AG09309 (cell line): ENCODE measurements at places on chromosomes 2 and 18.

DNA sequence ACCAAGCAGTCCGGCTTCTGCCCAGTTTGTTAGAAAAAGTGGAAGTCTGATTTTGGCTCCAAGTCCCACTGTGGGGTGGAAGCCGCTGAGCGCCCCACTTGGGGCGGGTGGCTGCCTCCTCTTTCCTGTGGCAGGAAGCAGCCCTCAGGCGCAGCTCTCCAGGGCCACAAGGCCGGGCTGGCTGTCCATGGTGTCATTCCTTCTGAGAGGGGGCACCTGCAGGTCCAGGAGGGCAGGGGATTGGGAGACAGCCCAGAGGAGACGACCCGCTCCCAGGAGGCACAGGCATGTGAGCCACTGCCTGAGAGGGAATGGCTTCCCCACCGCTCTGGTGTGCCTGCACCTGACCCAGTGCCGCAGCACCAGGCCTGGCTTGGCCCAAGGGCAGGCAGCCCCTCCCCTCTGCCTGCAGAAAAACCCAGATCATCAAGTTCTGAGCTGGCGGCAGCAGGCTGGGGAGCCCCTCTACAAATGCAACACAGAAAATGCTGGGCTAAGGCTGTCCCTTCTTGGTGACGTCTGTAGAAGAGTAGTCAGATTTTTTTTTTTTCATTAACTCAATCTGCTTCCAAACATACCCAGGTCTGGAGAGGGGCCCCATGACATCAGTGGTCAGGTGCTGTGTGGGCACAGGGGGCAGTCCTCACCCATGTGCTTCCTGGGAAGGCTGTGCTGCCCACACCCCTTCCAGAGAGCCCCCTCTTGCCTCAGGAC is 38.4 kb downstream of the HS6ST1 start:
- DNase-seq = no peak

DNA sequence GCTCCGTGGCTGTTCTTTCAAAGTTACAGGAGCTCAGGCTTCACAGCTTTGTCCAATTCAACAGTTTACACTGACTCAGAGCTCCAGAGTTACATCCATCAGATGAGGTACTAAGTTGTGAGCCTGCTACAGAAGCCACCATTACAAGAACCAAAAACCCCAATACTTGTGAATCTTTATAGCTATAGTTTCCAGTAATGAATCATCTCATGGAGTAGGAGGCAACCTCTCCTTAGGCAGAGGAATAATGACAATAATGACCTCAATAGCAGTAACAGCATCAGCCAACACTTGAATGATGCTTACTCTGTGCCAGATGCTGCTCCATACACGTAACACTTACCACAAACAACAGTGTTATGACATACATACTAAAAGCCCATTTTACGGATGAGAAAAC is 3.6 kb downstream of the ZC3H8 start:
- no peak for DNase-seq

- DNase-seq = no peak
Measured at GRCh38 chr2:230901006-230901405, 24.0 kb downstream of the GPR55 start.

- DNase-seq = no peak
Measured at GRCh38 chr2:239399433-239399920, 1.3 kb downstream of the HDAC4 start.

GRCh38 chr18:63213331-63213900 is 106.2 kb downstream of the BCL2 start:
- no peak for DNase-seq

GRCh38 chr2:144519934-144520731 is at the start of gene ZEB2:
Gene ZEB2, minus strand, starts transcription at chr2:144520119. Its CDS starts 2,769 bp downstream, at chr2:144517350.
- peak; percentile 72 for DNase-seq

- DNase-seq = no peak
Measured at GRCh38 chr2:157853211-157853610, 22.9 kb downstream of the ACVR1 start.

DNA sequence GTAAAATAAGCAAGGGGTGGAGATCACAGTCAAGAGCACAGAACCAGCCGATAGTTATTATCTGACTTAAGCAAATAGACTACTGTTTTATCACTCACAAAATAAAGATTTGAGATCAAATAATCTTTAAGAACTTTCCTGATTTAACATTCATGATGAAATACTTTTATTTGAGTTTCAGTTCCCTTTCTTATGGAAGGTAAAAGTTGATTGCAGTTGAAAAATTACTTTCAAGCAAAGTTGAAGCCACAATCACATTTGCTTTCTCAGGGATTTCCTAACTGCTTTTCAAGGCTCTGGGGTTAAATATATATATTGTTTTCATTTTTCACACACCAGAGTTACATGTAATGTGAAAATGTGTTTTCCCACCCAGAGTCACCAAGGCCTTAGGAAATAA is 599.5 kb downstream of the KCNJ3 start:
- DNase-seq = no peak

GRCh38 chr2:149577269-149577668 is 10.3 kb downstream of the MMADHC start:
- DNase-seq = no peak

DNA sequence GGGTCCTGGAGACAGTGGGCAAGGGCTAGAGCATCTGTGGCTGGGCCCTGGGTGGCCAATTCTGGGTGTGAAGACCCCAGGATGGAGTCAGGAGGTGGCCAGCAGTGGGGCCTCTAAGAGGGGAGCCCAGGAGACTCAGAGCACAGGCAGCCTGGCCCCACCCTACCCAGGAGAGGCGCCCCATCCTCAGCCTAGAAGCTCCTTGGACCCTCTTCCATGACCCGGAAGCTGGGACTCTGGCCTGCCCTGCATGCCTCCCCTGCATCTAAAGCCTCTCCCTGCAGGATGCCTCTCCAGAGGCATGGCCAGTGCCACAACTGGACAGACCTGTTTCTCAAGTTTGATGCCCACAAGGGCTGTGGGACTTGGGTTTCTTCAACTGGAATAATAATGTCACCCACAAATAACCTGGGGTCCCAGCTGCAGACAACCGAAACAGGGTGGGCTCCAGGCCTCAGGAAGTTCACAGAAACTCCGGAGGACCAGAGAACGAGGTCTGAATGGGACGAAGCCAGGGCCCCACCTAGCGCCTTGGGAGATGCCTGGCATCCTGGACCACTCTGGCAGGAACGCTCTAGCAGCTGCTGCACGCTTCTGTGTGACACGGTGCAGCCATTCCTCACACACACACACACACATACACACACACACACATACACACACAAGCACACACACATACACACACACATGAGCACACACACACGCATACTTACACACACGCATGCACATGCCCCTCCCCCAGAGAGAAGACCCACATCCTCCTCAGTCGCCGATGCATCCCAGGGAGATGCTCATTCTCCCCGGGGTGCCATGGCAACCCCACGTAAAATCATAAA is 16.4 kb downstream of the KCNIP3 start:
- DNase-seq = no peak

GRCh38 chr2:229475778-229476177 is 204.7 kb upstream of the PID1 start:
- DNase-seq = no peak

DNA sequence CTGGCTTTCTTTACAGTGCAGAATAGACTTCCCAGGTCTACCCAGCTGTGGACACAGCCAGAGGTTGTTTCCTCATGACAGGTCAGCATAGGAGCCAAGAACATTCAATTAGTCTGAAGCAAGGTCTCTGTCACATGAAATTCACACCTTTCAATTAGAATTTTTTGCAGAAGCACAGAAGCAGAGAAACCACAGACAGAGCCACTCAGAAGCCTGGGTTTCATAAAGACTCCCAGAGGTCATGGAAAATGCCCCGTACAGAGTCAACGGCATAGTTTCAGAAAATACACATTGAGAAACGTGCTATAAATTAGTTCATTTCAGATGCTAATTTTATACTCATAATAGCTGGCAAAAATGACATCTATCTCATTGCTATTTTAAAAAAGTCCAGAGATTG is 87.0 kb upstream of the TMEM200C start:
- DNase-seq = no peak

- no peak for DNase-seq
Measured at GRCh38 chr18:48441405-48441881, 32.3 kb upstream of the ZBTB7C start.

DNA sequence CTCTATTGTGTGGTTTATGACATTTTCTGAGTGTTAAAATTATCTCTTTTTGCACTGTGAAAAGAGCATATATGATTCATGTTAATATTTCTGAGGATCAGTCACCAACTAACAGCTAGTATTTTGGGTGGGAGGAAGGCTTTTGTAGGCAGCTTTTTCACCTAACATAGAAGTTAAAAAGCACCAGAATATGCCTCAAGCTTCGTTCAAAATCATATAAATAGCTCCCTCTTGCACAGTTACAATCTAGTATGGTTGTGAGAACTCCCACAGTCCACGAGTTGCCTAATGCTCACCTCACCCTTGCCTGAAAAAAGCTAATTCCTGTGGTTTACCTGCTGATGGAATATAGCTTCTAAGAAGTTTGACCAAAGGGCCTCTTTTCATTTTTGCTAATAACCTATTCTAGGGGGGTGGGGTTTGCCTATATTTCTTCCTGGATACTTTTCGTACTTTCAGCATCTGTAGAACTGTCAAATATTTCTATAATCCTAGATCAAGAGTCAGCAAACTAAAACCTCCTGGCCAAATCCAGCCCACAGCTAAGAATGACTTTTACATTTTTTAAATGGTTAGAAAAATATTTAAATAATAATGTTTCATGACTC is 167.1 kb upstream of the FOSL2 start:
- no peak for DNase-seq

DNA sequence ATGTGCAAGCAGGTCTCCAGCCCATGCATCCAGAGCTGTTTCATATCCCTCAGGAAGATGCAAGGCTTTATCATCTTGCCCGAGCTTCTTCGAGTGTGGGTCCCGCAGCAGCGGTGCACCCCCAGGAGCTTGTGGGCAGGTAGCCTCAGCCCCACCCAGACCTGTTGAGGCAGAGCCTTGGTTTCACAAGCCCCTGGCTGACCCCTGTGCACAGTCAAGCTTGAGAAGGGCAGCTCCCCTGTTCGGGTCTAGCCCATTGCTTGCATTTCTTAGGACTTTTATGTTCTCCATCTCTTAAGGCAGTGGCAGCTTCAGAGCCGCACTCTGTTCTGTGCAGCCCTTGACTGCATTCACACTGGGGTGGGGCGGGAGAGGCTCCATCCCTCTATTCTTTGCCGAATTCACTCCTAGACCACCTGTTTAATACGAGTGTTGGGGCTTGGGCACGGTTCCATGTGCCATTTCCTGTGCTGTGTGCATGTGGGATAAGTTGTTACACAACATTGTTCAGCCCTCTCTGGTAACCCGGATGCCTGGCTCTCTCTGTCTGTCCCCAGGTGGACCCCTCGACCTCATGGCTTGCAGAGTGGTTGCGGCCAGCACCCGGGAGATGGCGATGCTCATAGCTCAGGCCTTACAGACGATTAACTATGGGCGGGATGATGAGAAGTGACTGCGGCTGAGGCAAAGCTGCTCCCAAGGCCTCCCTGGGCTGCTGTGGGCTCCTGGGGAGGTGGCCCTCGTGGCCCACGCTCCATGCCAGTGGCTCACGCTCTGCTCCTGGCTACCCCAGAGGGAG is 48.7 kb downstream of the IMPA2 start:
- DNase-seq = no peak

DNA sequence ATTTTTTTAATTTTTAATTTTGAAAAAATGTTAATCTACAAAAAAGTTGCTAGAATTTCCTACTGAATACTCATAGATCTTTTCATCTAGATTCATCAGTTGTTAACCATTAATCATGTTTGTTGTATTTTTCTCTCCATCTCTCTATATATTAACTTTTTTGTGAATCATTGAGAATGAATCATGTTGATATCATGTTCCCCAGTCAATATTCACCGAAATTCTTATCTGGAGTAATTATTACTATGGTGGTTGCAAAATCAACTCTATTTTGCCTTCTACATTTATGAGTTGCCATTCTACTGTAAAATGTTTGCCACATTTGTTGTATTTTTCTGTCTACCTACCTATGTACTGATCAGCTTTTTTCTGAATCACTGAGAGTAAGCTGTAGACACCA is 154.0 kb downstream of the SPP2 start:
- DNase-seq = no peak

DNA sequence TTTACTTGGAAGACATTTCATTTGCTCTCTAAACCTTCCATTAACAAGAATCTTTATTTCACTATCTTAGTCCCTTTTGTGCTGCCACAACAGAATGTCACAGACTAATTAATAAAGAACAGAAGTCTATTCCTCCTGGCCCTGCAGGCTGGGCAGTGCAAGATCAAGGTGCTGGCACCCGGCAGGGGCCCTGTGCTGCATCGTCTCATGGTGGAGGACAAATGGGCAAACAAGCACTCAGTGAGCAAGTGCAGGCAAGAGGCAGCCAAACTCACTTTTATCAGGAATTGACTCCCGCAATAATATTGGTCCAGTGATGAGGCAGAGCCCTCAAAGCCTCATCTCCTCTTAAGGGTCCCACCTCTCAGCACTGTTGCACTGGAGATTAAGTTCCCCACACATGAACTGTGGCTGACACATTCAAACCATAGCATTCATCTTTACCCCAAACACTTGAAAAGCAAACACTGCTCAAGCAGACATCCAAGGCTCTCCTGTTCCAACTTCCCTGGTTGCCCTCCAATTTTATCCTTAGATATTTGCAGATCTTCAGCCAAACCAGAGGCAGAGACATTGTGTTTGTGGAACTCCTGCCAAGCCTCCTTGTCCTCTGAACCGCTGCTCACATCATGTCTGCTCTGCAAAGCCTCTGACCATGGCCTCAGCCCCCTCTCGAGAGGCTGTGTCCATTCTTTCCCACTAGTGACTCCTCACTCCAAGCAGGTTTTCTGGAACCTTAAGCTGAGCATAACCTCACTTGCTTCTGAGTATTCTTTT is 404.4 kb upstream of the SOX11 start:
- DNase-seq = no peak

DNA sequence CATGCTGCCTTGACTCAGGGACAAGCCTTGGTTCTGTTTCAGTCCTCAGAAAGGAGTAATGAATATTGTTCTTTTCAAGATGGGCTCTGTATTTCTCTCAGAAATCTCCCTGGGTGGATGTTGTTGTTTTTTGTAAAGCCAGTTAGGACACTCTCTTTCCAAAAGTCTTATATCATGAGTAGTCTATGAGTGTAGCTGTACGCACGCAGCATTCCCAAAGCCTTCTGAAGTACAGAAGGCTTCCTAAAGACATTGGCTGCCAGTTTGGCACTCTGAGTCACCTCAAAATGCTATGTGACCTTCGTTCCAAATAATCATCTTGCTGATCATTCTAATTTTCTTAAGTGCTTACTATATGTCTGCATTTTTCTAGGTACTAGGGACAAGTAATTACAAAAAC is 16.7 kb upstream of the GTF2A1L start:
- peak; percentile 27 for DNase-seq
